ENCODE measurements at places on chromosomes 2 and 18.

GRCh38 chr18:47204908-47205522, 28.9 kb upstream of the IER3IP1 start:
- DNase-seq, result peak; percentile 30

- DNase-seq, result no peak
Measured at GRCh38 chr2:5969303-5969702, 277.1 kb downstream of the SOX11 start.

DNA sequence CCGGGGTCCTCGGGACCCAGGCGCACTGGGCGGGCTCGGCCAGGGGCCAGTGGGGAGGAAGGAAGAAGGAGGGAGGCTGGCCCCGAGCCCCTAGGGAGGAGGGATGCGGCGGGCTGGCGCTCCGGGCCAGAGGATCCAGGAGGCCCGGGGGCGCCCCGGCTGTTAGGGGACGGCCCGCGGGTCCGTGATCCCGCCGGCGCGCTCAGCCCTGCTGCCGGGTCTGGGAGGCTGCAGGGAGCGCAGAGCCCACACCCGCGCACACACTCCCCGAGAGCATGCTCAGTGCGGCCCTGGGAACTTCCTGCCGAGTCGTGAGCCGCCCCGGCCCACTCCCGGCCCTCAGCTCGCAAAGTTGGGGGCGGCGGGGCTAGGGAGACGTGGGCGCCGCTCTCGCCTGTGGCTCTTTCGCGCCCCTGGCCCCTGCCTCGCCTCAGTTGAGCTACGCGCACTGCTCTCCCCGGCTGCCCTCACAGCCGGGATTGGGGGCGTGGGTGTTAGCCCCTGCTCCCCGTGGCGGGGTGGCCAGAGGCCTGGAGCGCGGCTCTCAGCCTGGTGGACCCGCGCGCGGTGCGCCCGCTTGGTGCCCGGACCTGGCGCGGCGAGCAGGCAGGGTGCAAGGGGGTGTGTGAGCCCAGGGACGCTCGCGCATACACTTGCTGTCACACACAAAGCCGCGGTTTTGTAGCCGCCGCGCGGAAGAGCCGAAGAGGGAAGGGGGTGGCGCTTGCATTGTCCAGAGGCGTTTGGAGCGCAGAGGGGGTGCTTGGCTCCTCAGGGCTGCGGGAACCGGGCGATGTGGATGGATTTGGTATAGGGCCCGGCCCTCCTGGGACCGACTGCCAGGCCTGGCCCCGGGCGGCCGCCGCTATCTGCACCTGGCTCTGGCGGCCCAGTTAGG, 132.9 kb upstream of the MGAT5 start:
- DNase-seq, result peak; percentile 77

- no peak for DNase-seq
Measured at GRCh38 chr2:127418300-127419111, at the start of gene PROC. Gene PROC, plus strand, starts transcription at chr2:127418427. Its CDS starts 1,516 bp downstream, at chr2:127419943.

DNA sequence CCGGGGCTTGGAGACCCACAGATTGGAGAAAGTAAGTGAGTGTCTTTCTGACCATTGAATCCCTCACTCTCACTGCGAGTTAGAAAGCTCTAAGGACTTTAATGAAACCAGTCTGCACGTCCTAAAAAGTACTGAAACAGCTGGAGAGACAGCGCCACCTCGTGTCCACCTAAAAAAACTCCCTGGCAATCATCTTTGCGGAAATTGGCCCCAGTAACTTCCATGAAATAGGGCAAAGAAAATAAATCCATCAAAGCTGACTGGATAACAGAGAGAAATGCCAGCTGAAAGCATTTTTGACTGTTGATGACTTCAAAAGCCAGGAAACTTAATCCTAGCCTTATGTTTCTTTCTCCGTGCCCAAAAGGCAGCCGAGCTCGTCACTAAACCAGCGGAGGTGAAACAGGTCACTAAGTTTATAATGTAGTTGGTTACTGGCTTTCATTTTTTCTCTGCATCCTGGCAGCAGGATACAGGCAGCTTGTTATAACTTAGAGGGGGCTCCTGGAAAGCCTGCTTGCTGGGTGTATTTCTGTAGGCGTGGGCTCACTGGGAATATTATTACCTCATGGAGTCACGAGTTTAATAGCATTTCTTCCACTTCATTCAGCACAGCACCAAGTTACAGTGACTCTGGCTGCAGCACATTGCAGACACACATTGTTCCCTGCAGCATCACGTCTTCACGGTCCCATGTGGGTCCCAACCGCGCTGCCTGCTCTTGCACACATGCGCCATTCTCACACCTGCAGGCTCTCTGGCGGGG, 266.5 kb downstream of the HRH4 start:
- peak; percentile 56 for DNase-seq

DNA sequence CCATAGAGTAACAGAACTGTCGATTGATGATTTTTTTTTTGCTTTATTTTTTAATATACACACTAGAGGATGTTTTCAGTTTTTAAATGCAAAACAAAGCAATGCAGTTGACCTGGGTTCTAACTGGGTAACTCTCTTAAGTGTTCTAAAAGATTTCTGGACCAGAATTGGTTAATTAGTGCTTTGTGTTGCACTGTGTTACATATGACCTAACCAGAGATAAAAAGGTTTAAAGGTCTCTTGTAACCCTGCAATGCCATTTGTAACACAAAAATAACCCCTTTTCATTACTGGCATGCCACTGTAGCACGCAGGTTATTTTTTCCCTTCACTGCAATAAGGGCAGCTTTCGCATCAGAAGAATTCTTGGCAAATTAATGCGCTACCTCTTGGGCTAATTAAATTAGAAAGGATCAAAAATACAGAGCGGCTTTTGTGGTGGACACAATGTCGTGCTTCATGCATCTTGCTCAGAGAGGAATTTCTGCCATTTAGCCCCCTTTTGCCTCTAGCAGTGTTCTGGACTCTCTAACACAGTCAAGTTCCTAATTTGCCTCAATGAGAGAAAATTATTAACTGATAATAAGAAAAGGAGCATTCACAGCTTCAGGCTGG, 250.8 kb upstream of the ZEB2 start:
- no peak for DNase-seq

- no peak for DNase-seq
Measured at GRCh38 chr2:149490296-149490695, 97.3 kb downstream of the MMADHC start.

GRCh38 chr18:36394486-36394885, 97.0 kb downstream of the FHOD3 start:
- no peak for DNase-seq

GRCh38 chr2:103808814-103809213, 1045.1 kb upstream of the POU3F3 start:
- no peak for DNase-seq

DNA sequence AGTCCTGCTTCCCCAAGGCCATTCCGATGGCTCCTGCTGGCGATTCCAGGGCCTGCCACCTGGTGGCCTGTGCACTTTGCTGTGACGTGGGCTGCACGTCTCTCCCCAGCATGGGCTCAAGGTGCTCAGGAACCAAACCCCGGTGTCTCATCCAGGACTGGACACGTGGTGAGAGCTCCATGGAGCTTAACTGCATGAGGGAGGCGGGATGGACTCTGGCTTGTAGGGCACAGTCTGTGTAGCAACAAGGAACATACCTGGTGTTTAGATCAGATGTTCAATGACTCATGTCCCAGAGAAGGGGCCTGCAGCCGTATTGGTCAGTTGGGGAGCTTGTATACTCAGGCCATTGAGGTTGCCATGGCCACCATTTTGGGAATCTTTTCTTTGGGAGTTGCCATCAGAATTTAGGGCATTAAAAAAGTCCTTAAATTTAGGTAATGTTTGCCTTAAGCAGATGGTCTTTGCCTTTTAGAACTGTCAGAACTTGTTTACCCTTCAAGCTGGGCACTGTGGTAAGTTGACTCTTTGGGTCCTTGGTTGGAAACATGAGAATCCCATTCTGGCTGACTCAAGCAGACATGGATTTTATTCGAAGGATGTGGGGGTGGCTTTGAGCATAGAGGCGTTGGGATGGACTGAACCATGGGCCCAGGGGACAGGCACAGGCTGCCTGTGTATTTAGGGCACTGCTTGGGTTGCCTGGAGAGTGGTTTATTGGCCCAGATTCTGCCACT, 21.0 kb downstream of the AGAP1 start:
- no peak for DNase-seq

GRCh38 chr18:76588601-76589226, 93.7 kb upstream of the ZNF516 start:
- DNase-seq, result no peak

- peak; percentile 61 for DNase-seq
Measured at GRCh38 chr2:8229546-8229986, 452.3 kb upstream of the ID2 start.

DNA sequence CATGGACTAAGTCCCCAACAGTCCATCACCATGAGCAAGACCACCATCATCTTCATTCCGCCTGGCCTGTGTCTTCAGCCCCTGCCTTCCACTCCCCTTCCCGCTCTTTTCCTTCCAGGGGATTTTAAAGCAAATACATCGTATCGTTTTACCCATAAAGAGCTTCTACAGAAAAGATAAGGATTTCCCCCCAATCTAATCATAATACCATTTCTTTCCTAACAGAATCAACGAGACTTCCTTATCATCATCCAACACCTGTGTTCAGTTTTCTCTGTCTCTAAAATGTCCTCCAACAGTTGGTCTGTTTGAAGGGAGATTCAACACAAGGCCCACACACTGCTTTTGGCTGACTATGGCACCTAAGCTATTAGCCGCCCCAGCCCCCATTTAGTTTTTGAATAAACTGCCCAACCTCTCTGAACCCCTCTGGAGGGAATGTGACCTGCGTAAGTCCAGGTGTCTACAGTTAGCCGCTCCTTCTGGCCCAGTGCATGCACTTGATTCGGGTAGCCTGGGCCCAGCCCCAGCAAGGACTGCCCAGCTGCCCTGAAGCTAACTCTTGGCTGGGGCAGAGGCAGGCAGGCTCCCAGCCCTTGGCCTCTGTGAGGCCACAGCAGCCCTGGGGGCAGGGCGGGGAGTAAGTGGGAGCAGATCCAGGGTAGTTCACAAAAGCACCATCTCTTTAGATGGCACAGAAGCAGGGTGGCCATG, 25.3 kb upstream of the SEMA4C start:
- no peak for DNase-seq

DNA sequence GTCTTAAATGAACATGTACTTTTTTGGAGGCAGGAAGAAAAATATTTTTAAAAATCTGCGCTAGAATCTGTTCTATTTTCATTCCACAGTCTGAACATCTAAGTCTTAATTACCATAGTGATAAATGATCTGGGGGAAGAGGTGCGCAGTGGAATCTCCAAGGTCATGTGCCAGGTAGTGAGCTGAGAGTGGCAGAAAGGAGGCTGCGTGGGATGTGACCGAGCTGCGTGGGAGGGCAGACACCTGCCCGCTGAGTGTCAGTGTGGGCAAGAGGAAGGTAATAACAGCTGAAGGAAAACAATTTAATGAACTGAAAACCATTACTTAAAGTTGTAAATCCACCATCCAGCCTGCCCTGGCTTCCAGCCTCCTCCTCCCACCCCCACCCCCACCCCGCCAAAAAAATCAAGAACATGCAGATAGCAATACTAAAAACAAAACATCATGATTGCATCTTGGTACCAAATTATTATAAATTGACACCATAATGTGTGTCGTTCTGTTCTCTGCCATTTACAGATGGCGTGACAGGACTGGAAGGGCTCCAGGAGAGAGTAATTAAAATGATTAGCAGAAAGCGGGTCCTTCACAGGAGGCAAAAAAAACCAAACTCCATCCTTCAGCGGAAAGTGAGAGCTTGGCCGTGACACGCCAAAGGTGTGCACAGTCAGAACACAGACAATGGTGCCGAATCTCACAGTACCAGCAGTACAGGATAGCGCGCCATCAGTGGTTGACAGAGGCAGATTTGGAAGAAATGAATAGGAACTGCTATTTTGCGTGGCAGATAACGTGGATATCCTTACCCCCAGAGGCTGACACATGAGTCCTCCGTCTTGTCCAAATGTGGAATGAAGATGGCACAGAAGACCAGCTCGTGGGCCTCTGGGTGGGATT, 11.4 kb upstream of the DTNB start:
- DNase-seq, result no peak

- DNase-seq, result no peak
Measured at GRCh38 chr2:166269322-166269721, 106.4 kb downstream of the SCN9A start.

- no peak for DNase-seq
Measured at GRCh38 chr2:222269132-222269531, 29.7 kb downstream of the PAX3 start.

- DNase-seq, result no peak
Measured at GRCh38 chr18:24378598-24378997, 19.0 kb downstream of the OSBPL1A start.

DNA sequence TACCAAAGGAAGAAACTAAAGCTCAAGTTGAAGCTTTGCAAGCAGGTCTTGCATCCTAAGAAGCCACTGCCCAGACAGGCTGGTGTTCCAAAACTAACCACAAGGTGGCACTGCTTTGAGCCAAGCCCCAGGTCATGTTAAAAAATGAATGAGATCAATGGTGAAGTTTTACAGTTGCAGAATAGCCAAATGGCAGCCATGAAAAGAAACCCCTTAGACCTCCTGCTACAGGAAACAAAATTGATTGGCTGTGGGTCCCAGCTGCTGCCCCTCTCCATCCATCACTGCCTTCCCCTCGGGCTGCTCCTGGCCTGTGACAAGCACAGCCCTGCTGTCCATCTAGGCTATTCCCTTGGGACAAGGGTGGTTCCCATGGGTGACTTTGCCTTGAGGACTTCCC, 20.7 kb upstream of the MREG start:
- DNase-seq, result peak; percentile 90

DNA sequence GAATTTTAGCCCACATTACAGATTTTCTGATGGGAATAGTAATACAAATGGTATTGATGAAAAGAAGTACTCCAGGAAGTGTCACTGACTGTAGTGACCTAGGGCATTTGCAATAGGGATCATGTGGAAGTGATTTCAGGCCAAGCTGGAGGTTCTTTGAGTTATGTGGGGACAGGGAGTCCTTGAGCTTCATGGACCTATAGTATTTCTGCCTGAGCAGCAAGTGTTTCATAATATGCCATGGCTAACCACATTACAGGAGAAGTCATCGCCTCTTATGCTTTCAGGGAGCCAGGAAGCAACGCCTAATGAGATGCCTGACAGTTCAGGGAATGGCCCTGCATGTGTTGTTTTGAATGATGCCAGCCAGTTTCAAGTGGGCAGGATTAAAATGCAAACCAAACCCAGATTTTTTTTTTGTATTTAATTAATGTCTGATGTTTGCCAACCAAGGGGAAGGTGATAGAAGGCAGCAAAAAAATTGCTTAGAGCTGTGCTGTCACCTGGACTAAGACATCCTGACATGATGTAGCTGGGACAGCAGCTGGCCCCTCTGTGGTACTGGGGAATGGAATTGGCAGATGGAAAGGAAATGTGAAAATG, 109.5 kb downstream of the RAPGEF4 start:
- DNase-seq, result no peak

DNA sequence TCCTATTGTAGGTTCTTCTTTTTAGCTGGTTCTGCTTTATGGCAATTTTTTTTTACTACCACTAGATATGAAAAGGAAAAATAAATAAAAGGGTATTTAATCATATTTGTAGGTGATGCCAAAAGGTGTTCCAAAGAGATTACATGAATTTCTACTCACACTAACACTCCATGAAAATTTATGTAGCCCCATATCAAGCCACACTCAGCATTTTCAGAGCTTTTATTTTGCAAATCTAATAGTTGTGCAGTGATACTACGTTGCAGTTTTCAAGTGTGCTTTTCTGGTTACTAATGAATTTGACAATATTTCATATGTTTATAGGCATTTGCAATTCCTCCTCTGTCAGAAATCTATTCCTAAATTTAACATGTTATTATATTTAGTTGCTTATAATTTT, 363.9 kb upstream of the TMEFF2 start:
- no peak for DNase-seq

Data from activated T-cell treated with anti-CD3 and anti-CD28 coated beads, Interleukin-2, amount 50 U/mL, for 48 hours (primary cell).